ENCODE measurements at places on chromosomes 7 and 10.

DNA sequence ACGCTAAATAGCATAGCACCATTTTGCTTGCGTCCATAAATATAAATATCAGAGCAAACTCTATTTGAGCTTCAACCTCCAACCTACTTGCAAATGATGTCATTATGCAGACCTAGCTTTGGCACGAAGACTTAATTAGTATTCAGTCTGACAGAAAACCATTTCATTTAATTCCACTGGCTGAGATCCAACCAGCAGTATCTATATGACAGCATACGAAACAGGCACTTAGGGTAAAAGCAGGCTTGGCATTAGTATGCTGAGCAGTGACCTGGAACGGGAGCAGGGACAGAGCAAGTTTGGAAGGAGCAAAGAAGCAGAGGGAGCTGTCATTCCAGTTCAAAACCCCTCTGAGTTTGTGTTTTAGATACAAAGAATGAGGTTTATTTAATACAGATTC lies 312.5 kb upstream of the CHRM2 start:
- no peak for DNase-seq

DNA sequence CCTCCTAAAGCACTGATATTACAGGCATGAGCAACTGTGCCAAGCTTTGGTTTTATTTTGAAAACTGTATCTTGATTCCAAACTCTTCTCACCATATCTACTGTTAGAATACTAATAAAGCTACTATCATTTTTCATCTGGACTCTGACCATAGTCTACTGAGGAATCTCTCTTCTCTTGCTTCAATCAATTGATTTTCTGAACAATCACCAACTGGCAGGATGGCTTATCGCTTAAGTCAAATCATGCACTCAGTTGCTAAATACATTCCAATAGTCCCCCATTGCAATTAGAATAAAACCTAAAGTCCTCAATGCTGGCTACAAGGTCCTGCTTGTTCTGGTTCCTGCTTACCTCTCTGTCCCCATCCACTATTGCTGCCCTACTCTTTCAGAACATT lies 2.3 kb upstream of the APBB1IP start:
- DNase-seq, result no peak

- DNase-seq, result no peak
Measured at GRCh38 chr7:132901241-132901640, 180.6 kb downstream of the CHCHD3 start.

GRCh38 chr10:52771534-52772445 lies 794 bp downstream of the MBL2 start:
- no peak for DNase-seq

- no peak for DNase-seq
Measured at GRCh38 chr10:33192190-33192589, 142.3 kb downstream of the NRP1 start.

DNA sequence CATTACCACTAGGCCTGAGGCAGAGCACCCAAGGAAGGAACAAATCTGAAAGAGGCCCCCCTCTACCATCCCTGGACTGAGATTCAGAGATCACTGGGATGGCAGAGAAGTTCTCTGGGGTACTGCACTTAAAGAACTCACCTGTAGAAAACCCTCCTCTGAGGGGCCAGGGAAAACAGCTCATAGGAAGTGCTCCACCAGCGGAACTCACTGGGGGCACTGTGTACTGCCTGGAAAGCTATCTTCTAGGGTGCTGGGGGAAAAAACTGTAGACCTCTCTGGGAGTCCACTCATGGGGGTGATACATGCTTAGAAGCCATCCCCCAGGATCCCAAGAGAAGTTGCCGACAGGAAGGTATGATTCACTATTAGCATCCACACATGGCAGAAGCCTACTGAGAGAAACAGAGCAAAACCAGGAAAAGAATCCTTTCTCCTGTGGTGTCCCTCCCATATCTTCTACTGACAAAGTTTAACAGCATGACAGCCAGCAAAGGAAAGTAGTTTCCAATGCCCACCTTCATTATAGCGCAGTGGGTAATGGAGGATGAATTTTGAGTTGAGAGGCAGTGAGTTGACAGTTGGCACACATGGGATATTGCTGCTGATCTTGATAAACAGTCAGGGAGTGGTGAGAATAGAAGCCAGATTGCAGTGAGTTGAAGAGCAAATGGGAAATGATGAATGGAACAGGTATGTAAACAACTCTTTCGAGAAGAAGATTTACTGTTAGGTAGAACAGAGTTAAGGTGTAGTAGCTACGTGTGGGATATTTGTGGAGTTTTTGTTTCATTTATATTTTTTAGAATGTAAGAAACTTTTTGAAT lies 20.9 kb downstream of the ANKIB1 start:
- no peak for DNase-seq

DNA sequence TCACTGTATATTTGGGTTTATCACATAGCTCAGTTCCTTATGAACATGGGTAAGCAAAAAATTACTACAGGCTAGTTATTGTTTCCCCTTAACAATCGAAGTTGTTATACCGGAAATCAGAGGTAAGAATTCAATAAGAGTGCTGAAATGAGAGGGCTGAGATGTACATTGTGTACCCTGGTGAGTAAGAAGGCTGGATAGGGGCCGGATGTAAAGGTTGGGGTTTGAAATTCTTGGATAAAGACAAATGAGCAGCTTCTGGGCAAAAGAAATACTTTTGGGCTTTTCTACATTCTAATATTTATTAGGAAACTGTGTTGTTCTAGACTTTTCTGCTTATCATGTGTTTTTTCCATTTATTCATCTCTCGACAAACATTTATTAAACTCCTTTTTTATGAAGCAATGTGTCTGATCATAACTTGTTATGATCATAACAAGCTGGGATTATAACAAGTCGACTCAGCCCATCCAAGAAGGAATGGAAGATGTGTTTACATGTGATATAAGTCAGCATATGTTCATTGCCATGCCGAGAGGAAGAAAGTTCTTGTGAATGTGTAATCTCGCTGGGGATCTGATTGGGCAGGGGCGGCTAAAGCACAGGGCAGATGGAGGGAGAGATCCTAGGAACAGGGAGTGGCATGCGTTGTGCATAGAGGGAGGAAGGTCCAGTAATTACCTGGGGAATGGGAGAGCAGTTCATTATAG lies 155.3 kb downstream of the PLXDC2 start:
- DNase-seq, result no peak

DNA sequence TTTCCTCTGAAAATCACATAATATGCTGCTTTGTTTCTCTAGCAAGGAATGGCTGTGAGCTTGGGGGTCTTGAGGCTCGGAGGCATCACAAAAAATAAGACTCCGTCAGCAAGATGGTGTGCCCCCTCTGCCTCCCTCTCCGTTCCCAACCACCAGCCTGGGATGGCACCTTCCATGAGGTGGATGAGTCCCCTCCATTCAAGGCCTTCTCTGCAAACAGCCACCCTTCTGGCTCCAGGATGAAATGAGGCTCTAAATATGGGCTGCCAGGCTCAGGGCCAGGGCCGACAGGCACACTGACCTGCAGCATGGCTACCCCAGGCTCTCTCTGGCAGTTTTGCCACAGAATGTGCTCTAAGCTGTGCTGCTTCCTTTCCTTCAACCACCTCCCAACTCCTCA lies 521.5 kb downstream of the PTPRN2 start:
- no peak for DNase-seq

DNA sequence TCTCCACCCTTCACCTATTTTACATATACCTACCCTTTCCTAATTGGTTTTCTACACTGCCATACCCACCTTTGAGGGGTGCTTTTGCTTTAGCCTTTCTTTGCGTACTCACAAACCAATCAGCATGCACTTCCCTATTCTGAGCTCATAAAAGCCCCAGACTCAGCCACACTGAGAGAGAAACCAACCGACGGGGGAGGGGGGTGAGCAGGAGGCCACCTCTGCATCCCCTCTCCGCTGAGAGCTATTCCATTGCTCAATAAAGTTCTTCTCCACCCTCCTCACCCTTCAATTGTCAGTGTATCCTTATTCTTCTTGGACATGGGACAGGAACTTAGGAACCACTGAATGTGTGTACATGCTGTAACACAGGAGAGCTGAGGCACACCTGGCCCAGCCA lies 9.0 kb upstream of the FKBP9 start:
- no peak for DNase-seq

- DNase-seq, result no peak
Measured at GRCh38 chr10:26432938-26433337, 5.2 kb upstream of the APBB1IP start.
